ENCODE measurements at places on chromosomes 2 and 18.
A peak's percentile ranks its signal among the peaks of the same experiment; 100 is the strongest.

- DNase-seq = no peak
These were observed 1.6 kb downstream of the CELF4 start for GRCh38 chr18:37563931-37564392.

GRCh38 chr2:120748310-120748709 is 12.6 kb downstream of the GLI2 start:
- DNase-seq = no peak

GRCh38 chr2:9166579-9167377 is 39.8 kb upstream of the ASAP2 start:
- no peak for DNase-seq

GRCh38 chr2:153604133-153604532 is 125.6 kb upstream of the RPRM start:
- no peak for DNase-seq

DNA sequence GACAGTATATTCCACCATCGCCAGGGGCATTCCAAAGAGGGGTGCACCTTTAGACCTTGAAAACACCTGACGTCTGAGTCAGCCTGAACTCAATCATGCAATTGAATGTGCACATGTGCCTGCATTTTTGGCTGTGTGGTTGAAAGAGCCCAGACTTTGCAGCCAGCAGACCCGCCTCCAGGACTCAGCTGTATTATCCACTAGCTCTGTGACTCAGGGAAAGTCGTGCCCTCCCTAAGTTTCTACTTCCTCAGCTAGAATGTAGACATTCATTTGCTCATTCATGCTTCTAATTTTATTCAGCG is 94.2 kb downstream of the LRRC30 start:
- DNase-seq = no peak

DNA sequence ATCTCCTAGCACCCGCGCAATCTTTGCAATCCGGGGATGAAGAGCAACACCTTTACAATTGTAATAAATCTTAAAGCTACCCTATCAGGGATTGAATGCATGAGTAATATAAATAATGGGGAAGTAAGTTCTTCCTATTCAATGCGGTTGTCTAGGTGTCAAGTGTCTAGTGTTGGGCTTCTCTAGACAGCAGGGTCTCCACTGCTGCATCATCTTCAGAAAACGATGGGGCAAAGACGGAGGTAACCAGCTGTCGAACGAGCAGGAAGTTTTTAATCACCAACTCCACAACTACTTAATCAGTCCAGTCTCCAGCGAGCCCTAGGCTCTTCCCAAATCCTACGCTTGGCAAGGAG is 573 bp downstream of the STAM2 start:
- no peak for DNase-seq

- DNase-seq = no peak
These were observed 441.1 kb downstream of the LRATD1 start for GRCh38 chr2:15073664-15074063.

DNA sequence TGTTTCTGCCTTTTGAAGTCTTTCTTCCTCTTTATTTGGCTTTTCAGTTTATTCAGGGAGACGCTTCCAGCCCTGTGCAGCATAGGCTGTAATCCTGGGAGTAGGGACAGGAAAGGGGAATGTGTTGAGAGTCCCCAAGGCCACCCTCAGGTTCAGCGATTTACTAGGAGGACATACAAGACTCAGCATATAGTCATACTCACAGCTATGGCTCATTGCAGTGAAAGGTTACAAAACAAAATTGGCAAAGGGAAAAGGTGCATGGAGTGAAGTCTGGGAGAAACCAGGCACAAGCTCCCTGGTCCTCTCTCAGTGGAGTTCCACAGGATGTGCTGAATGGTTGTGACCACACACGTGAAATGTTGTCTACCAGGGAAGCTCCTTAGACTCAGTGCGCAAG is 49.6 kb upstream of the ZNF638 start:
- DNase-seq = no peak

DNA sequence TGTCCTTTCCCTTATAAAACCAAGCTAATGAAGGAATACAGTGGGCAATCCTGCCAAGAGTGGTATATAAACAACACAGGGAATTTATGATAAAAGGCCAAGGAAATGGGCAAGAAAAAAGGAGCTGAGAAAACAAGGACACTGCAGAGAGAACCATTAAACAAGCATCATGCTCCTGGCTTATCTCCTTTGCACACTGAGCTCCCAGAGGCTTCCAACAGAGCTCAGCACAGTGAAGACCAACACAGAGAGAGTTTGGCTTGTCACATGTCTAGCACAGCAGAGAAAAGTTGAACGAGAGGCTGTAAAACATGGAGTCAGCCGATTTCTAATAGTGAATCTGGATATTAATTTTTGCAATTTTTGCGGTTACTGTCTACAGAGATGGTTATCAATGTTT is 68.0 kb upstream of the KLF7 start:
- no peak for DNase-seq

DNA sequence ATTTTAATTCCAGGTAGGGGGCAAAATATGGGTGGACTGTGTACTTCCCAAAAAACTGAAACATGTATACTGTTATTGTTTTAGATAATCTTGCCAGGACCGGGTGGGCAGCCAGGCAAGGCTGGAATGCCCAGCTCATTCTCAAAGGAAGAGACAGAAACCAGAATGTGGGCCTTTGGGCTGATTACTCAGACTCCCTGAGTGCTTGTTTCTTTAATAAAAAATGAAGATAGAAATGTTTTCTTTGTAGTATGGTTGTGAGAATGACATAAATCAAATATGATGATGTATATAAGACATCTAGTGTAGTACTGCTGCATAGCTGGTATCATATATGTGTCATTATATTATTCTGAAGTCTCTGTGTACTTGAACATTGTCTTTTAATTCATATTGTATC is 231.6 kb upstream of the NT5C1B start:
- no peak for DNase-seq

DNA sequence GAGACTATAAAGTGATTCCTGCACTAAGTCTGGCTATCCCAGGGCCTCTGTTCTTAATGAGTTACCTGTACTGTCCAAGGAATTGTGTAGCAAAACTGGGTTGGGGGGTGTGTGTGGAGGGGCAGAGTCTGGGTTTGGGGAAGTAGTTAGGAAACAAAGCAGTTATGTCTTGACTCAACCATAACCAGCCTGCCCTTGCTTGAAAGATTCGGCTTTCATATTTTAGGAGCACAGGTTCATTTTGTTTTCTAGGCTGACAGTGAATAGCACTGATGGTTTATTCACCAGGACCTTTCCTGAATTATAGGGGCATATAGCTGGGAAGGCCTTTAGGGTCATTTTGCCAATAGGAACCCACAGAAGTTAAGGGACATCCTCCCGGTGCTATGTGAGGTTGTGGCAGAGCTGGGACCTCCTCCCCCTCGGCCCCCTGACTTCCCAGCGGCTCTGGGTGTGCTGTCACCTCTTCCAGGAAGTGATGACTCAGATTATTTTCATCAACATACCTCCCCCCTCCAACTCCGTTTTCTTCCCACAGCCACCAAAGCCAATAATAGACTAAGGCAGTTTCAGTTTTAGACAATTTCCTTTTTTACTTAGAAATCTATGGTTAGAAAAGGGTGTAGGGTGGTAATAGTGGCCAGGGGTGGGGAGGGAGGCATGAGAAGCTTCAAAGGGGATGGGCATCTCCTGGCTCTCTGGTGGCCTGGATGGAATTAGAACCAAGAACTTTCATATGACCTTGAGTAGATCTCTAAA is 44.8 kb downstream of the SETBP1 start:
- peak; percentile 70 for DNase-seq

DNA sequence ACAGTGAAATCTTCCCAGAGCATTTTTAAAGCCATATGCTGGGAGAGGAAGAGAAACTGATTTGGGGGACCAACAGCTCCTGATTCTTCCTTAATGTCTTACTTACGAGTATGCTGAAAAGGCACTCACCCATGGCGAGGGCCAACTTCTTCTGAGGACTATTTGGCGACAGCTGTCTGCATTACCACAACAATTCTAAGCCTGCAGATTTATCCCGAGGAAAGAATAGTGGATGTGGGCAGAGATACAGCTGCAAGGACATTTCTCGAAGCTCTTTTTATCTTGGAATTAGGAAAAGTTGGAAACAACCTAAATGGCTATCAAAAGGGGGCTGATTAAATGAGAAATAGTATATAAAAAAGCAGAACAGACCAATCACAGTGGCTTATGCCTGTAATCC is 40.3 kb upstream of the FHL2 start:
- DNase-seq = peak; percentile 25

GRCh38 chr18:32372381-32373061 is 98.2 kb downstream of the GAREM1 start:
- DNase-seq = no peak

DNA sequence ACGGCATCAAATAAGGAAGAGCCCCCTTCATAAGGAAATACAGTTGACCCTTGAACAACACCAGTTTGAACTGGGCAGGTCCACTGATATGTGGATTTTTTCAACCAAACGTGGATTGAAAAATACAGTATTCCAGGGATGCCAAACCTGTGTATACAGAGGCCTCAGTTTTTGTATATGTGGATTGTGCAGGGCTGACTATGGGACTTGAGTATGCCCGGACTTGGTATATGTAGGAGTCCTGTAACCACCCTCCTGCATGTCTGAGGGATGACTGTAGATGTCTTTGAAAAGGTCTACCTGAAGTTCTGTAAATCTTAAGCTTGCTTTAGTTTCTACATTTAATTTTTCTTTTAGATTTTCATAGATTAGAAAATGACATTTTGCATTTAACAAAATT is 50.0 kb downstream of the EML4 start:
- no peak for DNase-seq

- DNase-seq = peak; percentile 64
These were observed 35.7 kb downstream of the C18orf63 start for GRCh38 chr18:74351354-74351753.

- DNase-seq = no peak
These were observed 70.5 kb downstream of the CSRNP3 start for GRCh38 chr2:165539985-165540384.

DNA sequence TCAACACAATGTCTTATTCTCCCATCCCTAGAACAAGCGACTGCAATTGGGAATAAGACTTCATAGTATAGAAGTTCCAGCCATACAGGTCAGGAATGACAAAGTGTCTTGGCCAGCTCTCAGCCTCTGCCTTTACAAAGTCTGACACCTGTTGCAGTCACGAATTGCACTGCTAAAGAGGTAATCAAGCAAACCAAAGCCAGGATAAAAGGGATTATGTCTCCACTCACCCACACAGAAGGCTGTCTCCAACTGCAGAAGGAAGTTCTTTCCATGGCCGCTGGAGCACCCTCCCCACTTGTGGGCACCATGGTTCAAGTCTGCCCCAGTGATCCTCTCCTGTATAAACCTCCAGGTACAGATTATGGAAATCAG is 114.8 kb upstream of the PKDCC start:
- no peak for DNase-seq

GRCh38 chr2:33267756-33268155 is 208.7 kb upstream of the RASGRP3 start:
- DNase-seq = peak; percentile 69

DNA sequence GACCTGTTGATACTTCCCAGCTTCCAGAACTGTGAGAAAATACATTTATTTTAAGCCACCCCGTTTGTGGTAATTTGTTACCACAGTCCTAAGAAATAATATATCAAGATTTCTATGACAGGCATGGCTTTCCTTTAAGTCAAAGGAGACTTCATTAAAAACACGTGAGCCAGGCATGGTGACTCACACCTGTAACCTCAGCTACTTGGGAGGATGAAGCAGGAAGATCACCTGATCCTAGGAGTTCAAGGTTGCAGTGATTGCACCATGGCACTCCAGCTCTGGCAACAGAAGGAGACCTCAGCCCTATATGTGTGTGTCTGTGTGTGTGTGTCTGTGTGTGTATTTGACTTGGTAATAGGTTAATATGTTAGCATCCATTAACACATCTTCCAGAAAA is 69.8 kb upstream of the SCN7A start:
- no peak for DNase-seq

- peak; percentile 34 for DNase-seq
These were observed 146.4 kb downstream of the FTCDNL1 start for GRCh38 chr2:199704358-199705238.

DNA sequence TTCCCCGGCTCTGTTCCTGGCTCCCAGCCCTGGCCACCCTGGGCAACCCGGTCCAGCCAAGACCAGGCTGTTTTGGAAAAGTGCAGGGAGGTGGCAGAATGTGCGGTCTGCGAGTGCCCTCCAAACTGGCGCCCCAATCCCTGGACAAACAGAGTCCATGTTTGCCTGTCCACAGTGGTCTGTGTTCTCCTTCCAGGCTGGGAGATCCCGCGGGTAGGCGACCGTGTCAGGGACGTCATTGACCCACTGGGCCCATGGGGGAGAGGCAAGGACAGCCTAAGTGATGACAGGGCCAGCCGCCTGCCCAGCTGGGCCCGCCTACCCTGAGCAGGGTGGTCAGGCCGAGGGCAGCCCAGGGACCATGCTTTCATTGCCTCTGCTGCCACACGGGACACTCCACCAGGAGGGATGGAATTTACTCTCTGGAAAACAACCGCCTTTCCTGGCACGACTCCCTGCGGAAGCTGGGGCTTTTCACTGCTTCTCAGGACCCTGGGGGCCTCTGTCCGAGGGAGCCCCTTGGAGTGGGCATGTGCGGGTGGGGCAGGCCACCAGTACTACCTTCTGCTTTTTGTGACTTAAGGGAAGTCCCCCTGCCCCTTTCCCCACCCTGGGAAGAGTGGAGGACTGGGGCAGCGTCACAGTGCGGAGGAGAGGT is 20.1 kb downstream of the CYP26B1 start:
- DNase-seq = no peak

DNA sequence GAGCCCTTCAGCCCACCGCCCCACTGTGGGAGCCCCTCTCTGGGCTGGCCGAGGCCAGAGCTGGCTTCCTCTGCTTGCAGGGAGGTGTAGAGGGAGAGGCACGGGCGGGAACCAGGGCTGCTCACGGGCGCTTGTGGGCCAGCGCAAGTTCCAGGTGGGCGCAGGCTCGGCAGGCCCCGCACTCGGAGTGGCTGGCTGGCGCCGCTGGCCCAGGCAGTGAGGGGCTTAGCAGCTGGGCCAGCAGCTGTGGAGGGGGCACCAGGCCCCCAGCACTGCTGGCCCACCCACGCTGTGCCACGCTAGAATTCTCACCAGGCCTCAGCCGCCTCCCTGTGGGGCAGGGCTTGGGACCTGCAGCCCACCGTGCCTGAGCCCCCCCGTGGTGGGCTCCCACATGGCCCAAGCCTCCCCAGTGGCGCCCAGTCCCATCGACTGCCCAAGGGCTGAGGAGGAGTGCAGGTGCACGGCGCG is 45.2 kb downstream of the SLC5A7 start:
- no peak for DNase-seq

DNA sequence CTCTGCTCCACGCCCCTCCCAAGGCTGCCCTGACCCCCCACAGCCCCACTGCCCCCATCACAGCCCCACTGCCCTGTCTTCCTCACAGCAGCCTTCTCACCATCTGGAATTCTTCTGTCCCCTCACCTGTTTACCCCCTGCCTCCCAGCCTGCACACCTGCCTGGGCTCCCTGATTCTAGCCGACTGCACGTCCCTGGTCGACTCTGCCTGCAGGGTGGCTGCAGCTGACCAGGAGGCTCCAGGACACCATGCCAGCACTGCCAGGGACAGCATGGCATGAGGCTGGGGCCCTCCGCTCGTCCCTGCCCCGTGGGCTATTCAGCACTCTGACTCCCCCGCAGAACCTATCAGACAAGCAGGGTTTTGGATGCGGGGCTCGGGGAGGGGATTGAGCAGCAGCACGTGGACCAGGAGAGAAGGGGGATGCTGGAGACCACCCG is 254.1 kb downstream of the HDAC4 start:
- no peak for DNase-seq

- DNase-seq = no peak
These were observed 66.8 kb upstream of the NFATC1 start for GRCh38 chr18:79328887-79329286.

All from AG10803 (cell line).